Liver (tissue), 10 donors: ENCODE measurements at places on chromosomes 3 and 15. TPM values are rescaled to one million over a fixed set of nuclear protein-coding genes. Genes with fewer than 3 reads are reported as not detected.

NOX5 gene
- total RNA-seq: under 0.01 TPM

LARP6 gene
- total RNA-seq: 1.2 TPM

SOX14 gene
- total RNA-seq: not detected

GP9 gene
- 12.0 TPM for total RNA-seq

ULK4 gene
- total RNA-seq: 4.7 TPM

WDR76 gene
- 0.84 TPM for total RNA-seq

LNP1 gene
- total RNA-seq: 4.7 TPM

GOLGA6B gene
- total RNA-seq: 0.05 TPM

CDC25A gene
- total RNA-seq: 29.6 TPM

SLC33A1 gene
- total RNA-seq: 75.2 TPM

FXR1 gene
- total RNA-seq: 72.9 TPM

FBXL2 gene
- 1.3 TPM for total RNA-seq

RAB11A gene
- total RNA-seq: 84.8 TPM

SKOR1 gene
- 0.17 TPM for total RNA-seq

XRN1 gene
- total RNA-seq: 31.9 TPM

SLC2A2 gene
- total RNA-seq: 434 TPM

ACTRT3 gene
- total RNA-seq: 2.3 TPM

DET1 gene
- 5.4 TPM for total RNA-seq

SLC7A14 gene
- total RNA-seq: not detected

CXCR6 gene
- 2.9 TPM for total RNA-seq

IL17RE gene
- 2.1 TPM for total RNA-seq

KCNMB2 gene
- total RNA-seq: 0.08 TPM

BCHE gene
- total RNA-seq: 37.2 TPM

HAPLN3 gene
- 0.51 TPM for total RNA-seq

CPLX3 gene
- total RNA-seq: not detected

KBTBD13 gene
- not detected for total RNA-seq

FAM162A gene
- 17.4 TPM for total RNA-seq

MDFIC2 gene
- total RNA-seq: not detected

CATSPER2 gene
- total RNA-seq: 3.4 TPM

MASP1 gene
- 83.8 TPM for total RNA-seq

SLC12A8 gene
- total RNA-seq: 20.3 TPM

TMEM266 gene
- total RNA-seq: 1.3 TPM

PLS1 gene
- total RNA-seq: 21.9 TPM

SLC9C1 gene
- not detected for total RNA-seq

DUOX2 gene
- 0.08 TPM for total RNA-seq

CTXND1 gene
- 3.1 TPM for total RNA-seq

CILP gene
- 2.6 TPM for total RNA-seq

RLBP1 gene
- total RNA-seq: not detected

GASK1A gene
- total RNA-seq: 0.79 TPM

SEMA3G gene
- total RNA-seq: 0.47 TPM

ARF4 gene
- 93.2 TPM for total RNA-seq

NR1I2 gene
- total RNA-seq: 3.2 TPM

DNAJC13 gene
- total RNA-seq: 22.6 TPM

PLA2G4E gene
- total RNA-seq: not detected

SEMA5B gene
- total RNA-seq: 0.25 TPM

STIMATE gene
- 24.4 TPM for total RNA-seq

PRR23E gene
- not detected for total RNA-seq

KBTBD12 gene
- total RNA-seq: 0.89 TPM

ARPC4 gene
- total RNA-seq: 53.3 TPM

RYR3 gene
- 1.1 TPM for total RNA-seq

NTRK3 gene
- total RNA-seq: 2.9 TPM

PYGO1 gene
- total RNA-seq: 0.25 TPM

APOD gene
- total RNA-seq: not detected

SIDT1 gene
- total RNA-seq: 1.5 TPM

OR5H14 gene
- total RNA-seq: not detected
